Metanephros (tissue), 2 donors: ENCODE measurements at places on chromosomes 2 and 18. TPM values are rescaled to one million over a fixed set of nuclear protein-coding genes. Genes with fewer than 3 reads are reported as not detected.

CHMP3 gene
- total RNA-seq = 45.7 TPM

EXOC6B gene
- 46.9 TPM for total RNA-seq

HJURP gene
- 13.3 TPM for total RNA-seq

PRSS56 gene
- total RNA-seq = 0.18 TPM

HRH4 gene
- 0.23 TPM for total RNA-seq

TBC1D8 gene
- 34.9 TPM for total RNA-seq

DSG4 gene
- total RNA-seq = not detected

AKAIN1 gene
- total RNA-seq = not detected
